GM06990 (cell line): ENCODE measurements at places on chromosomes 1 and 21.
A peak's percentile ranks its signal among the peaks of the same experiment; 100 is the strongest.

- no peak for DNase-seq
Measured at GRCh38 chr1:78153092-78153736, 107.4 kb downstream of the GIPC2 start.

DNA sequence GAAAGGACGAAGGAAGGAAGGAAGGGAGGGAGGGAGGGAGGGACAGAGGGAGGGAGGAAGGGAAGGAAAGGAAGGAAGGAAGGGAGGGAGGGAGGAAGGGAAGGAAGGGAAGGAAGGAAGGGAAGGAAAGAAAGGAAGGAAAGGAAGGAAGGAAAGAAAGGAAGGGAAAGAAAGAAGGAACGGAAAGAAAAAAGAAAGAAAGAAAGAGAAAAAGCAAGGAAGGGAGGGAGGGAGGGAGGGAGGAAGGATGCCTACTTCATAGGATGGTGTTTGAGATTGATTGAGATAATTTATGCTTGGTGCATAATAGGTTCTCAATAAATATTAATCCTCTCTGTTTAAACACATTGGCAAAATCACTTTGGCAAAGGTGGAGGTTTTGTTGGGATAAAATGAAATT is 61.2 kb downstream of the WDR64 start:
- DNase-seq = no peak

GRCh38 chr1:18931730-18932129 is 24.7 kb downstream of the IFFO2 start:
- no peak for DNase-seq

GRCh38 chr1:215637041-215637573 is 70.0 kb downstream of the KCTD3 start:
- DNase-seq = no peak

- peak; percentile 88 for DNase-seq
Measured at GRCh38 chr1:1677718-1678580, 14.6 kb downstream of the SLC35E2B start.

DNA sequence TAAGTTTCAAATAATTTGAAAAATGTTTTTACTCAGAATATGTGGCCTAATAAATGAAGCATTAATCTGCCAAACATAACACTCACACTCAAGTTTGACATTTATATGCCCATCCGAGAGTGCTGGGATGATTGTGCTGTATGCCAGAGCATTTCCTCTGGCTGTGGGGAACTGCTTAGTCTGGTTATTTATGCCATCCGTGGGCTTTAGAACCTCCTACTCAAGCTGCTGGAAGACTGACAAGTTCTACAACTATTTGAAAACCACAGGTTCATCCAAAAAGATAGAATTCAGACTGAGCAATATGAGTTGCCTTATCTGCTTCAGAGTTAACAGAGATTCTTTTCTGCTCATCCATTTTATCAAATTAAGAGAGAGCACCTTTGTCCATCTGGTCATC is 25.9 kb downstream of the PCNX2 start:
- no peak for DNase-seq

DNA sequence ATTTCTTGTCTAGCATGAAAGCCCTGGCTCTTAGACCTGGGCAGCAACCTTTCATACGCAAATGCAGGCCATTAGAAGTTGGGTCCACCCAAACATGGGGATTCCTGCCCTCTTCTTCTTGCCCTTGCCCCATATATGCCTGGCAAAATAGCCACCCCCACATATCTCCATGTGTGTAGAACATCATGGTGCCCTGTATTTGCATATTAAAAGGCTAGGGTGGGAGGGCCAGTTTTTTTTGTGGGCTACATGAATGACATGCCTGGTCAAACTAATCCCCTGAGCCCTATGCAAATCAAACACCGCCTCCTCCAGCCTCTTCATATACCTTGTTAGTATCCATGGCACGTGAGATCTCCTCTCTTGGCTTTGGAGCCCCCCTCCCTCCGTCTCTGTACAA is 24.7 kb downstream of the MFSD2A start:
- no peak for DNase-seq
